ENCODE measurements at places on chromosomes 2 and 18. TPM values are rescaled to one million over a fixed set of nuclear protein-coding genes. Genes with fewer than 3 reads are reported as not detected.

DSC3 gene
- total RNA-seq = not detected

DNMT3A gene
- total RNA-seq = 18.4 TPM

PCARE gene
- total RNA-seq = not detected

ONECUT2 gene
- total RNA-seq = not detected

DOCK10 gene
- 20.5 TPM for total RNA-seq

SPP2 gene
- not detected for total RNA-seq

STARD7 gene
- 120 TPM for total RNA-seq

CD207 gene
- total RNA-seq = not detected

NT5C1B gene
- total RNA-seq = not detected

- DNase-seq = peak; percentile 70
Observed at GRCh38 chr2:172461591-172462372, 34.4 kb downstream of the ITGA6 start.

DNA sequence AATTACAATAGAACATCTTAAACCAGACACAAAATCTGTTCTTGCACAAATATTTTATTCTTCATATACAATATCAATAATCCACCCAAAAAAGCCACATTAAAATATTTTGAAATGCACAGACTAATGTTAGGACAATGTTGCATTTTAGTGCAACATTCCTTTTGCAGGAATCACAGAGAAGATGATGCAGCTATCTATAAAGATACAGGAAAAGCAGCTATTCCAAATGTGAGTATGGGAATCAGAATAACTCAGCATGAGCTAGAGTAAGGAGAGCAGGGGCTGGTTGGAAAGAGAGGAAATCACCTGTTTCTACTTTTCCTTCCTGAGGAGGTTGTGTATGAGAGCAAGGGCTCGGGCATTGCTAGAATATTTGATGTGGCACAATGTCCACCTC is 4.8 kb downstream of the C2orf66 start:
- peak; percentile 51 for DNase-seq

- DNase-seq = no peak
Observed at GRCh38 chr2:119249311-119249710, 25.7 kb downstream of the STEAP3 start.

GRCh38 chr18:61808286-61808685 is 84.5 kb downstream of the RNF152 start:
- no peak for DNase-seq

- DNase-seq = no peak
Observed at GRCh38 chr18:75363446-75364225, 63.9 kb downstream of the SMIM21 start.

DNA sequence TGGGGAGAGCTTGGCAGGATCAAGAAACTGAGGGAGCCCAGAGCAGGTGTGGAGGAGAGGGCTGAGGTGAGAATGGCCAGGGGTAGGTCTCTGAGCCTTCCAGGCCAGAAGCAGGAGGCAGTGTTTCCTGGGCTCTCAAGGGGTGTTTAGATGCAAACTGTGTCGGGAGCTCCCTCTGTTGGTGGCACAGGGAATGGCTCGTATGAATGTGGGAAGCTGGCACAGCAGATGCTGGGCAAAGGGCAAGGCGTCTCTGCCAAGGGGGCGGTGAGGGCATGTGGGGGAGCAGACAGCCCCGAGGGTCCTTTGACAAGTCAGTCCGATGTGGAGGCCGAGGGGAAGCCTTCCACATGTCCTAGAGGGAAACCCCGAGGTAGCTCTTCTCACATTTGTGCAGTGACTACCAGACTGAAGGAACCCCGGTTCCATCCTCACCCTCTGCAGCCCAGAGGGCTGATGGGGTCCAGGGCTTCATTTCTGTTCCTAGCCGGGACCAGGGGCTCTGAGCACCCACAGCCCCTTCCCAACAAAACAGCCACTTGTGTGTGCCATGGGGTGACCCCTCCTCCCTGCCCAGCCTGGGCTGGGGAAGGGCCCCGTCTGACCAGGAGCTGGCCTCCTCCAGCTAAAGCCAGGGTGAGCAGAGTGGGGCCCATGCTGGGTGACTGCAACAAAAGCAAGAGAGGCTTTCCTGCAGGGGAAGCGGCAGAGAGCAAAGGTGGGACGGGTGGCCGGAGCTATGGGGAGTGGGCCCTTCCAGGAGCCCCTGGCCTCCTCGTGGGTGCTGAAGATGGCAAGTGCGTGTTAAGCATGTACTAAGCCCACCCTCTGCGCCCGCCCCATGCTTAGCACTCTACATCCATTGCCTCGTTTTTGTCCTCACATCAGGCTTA is 103.4 kb downstream of the SEPTIN10 start:
- DNase-seq = peak; percentile 76

- DNase-seq = peak; percentile 25
Observed at GRCh38 chr2:237062585-237062984, 23.1 kb upstream of the COPS8 start.

GRCh38 chr2:47152803-47153202 is 2.3 kb downstream of the STPG4 start:
- no peak for DNase-seq

GRCh38 chr2:239727776-239728600 is 297.2 kb downstream of the NDUFA10 start:
- no peak for DNase-seq

DNA sequence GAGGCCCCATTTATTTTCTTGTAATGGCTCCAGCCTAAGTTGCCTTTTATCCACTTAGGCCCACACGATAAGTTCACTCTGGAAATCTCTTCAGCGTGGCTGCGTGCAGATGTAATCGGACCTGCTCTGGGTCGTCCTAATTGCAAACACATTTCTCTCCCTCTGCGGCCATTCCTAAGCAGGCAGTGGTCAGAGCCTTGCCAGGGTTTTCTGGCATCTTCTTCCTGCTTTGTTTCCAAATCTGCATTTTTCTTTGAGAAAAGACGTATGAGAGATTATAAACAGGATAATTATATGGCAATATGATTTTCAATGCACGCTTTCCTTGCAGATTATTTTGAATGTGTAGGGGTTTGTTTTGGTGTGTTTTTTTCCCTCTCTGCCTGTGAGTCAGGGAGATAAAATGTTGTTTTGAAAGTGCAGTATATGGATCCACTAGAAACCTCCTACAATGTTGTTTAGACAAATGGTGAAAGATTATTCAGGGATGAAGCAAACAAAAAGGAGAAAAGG is 239.4 kb upstream of the TANK start:
- peak; percentile 96 for DNase-seq

- peak; percentile 88 for DNase-seq
Observed at GRCh38 chr2:216574046-216574445, 59.2 kb upstream of the IGFBP2 start.

DNA sequence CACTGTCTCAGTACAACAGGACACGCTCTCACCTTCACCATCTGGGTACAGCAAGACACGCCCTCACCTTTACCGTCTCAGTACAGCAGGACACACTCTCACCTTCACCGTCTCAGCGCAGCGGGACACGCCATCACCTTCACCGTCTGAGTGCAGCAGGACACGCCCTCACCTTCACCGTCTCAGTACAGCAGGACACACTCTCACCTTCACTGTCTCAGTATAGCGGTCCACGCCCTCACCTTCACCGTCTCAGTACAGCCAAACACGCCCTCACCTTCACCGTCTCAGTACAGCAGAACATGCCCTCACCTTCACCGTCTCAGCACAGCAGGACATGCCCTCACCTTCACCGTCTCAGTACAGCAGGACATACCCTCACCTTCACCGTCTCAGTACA is 109.9 kb upstream of the CTDP1 start:
- DNase-seq = no peak

DNA sequence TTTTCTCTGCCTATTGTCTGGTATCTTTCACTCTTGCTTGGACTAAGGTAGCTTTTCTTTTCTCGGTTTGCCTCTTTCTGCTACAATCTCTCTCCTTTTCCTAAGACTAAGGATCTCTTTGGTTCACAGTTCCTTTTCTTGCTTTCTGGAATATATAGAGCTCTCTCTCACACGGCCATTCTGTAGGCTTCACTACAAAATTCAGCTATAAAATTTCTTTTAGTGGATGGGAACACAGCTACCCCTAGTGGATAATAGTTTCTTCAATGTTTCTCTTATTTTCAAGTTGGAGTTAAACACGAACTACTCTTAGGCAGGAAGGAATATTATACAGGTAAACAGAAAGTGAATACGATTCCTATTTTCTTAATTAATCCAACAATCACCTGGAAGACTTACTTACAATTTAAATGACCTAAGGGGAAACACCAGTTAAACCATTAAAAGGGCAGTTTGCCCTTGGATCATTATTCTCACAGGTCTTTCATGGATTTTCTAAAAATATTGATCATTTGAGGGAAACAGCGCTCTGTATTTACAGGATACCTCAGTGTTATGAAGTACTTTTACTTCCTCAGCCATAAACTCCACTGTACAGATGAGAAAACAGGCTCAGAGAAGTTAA is 140.5 kb downstream of the LRP2 start:
- peak; percentile 20 for DNase-seq

GRCh38 chr2:81195774-81196382 is 891.3 kb upstream of the LRRTM1 start:
- DNase-seq = no peak

GRCh38 chr2:40859617-40860016 is 407.7 kb upstream of the SLC8A1 start:
- no peak for DNase-seq

- DNase-seq = peak; percentile 37
Observed at GRCh38 chr2:203461746-203462145, 73.4 kb downstream of the RAPH1 start.

- DNase-seq = no peak
Observed at GRCh38 chr18:76359909-76360308, 135.1 kb downstream of the ZNF516 start.

DNA sequence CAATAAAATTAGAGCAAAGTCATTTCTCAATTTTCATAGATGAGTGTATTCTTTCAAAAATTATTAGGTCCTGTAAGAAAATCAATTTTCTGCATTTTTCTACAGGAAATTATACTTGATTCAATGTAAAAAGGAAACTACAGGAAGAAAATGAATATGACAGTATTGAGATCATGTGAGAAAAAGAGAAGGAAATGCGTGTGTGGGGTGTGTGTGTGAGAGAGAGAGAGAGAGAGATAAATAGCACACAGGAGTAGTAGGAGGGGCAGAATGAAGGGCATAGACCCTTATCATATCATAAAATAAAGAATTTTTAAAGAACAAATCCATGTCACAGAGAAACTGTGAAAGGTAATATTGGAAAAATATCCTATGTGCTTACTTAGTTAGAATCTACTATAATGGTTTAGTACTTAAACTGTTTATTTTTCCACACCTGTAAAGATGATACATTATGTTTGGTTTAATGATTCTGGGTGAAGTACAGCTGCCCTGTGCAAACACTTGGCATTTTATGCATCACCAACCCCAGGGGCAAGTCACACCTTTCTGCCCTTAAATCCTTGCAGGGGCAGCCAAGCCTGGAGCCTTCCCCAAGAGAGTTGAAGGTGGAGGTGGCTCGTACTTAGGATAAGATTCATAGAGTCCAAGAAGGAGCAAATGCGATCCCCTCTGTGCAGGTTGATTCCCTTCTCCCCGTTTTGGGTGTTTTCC is 276.4 kb downstream of the TGIF1 start:
- no peak for DNase-seq

DNA sequence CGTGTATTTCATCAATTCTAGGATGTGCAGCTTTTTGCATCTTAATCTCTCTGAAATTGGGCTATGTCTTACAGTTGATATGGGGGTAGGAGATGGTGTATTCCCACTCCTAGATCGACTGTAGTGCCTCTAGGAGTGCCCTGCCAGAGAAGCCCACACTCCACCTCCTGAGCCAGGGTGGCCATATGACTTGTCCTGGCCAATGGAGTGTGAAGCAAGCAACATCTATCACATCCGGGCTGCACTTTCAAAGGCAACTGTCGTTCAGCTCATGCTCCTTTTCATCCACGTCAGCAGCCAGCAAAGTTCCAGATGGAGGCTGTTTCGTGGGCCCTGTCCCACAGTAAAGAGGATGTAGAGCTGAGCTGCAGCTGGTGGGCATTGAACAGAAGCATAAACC is 149.4 kb upstream of the SLC1A4 start:
- DNase-seq = peak; percentile 67

DNA sequence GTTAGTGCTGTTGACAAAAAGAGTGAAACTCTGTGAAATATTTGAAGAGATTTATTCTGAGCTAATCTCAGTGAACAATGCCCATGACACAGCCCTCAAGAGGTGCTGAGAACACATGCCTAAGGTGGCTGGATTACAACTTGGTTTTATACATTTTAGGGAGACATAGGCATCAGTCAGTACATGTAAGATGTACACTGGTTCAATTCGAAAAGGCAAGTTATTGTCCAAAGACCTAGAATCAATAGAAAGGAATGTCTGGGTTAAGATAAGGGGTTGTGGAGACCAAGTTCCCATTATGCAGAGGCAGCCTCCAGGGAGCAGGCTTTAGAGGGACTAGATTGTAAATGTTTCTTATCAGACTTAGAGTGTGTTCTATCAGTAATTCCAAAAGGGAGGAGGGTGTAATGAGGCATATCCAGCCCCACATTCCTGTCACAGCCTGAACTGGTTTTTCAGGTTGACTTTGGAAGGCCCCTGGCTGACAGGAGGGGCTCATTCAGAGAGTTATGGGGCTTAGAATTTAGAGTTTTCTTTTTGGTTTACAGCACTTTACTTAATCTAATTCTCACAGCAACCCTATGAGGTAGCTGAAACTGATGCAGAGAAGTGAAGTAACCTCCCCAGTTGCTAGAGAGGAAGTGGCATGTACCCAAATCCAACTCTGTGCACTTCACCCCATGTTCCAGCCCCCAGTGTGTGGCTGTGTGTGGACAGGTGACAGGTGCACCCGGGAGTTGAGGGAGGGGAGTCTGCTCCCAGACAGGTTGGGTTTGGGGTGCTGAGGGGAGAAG is 28.3 kb upstream of the ASAP2 start:
- peak; percentile 47 for DNase-seq

GRCh38 chr2:226738821-226739544 is 60.6 kb downstream of the IRS1 start:
- no peak for DNase-seq

DNA sequence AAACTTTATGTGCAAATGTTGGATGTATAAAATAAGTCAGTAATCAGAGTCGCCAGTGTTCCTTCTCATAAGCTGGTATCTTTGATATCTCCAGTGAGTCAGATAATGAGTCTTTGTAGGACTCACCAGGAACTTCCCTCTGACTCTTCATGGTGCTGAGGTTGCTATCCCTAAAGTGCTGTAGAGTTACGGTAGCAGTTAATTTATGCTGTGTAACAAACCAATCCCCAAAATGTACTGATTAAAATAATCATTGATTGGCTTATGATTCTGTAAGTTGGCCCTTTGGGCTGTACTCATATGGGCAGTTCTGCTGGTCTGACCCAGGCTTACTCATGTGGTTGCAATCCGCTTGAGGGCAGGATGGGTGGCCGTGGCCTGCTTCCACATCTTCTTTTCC is 43.8 kb downstream of the MAIP1 start:
- peak; percentile 7 for DNase-seq

- peak; percentile 25 for DNase-seq
Observed at GRCh38 chr2:68839260-68839833, 31.9 kb downstream of the BMP10 start.

GRCh38 chr18:43882358-43883055 is 605.2 kb upstream of the SYT4 start:
- DNase-seq = no peak

Measured in GM23248 (cell line).